Fibroblast of skin of abdomen (primary cell): ENCODE measurements at places on chromosomes 2 and 18.

DNA sequence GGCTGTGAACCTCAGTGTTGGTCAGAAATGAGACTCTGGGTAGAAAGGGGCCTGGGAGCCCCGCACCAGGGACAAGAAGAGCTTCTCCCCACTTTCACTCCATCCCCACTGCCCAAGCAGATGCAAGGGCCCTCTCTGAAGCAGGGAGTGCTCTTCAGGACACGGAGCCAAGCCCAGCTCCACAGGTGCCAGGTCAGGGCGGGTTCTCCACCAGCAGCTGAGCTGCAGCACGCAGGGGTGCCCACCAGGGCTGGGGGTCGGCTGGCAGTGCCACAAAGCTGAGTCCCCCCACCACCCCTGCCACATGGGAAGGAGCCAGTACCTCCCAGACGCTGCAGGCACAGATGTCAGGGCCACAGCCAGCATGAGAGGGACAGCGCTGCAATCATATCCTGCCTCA, 106.2 kb downstream of the INHBB start:
- no peak for DNase-seq

GRCh38 chr2:114316532-114317300, 125.7 kb upstream of the DPP10 start:
- no peak for DNase-seq

DNA sequence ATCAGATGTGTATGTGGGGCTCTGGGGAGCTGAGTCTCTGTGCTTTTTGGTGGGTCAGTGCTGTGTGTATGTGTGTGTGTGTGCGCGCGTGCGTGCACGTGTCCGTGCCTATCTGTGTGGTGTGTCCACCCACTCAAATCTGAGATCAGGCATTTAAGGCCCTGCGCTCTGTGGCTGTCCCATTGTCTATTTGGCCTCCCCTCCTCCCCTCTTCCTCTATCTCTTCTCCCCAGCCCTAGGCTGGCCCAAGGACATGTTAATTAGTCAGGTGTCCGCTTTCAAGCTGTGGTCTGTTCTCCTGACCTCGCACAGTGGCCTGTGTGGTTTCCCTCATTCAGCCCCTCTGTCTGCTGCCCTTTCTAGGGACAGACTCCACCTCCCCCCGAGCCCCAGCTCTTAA, 136.4 kb downstream of the DYSF start:
- DNase-seq: no peak

DNA sequence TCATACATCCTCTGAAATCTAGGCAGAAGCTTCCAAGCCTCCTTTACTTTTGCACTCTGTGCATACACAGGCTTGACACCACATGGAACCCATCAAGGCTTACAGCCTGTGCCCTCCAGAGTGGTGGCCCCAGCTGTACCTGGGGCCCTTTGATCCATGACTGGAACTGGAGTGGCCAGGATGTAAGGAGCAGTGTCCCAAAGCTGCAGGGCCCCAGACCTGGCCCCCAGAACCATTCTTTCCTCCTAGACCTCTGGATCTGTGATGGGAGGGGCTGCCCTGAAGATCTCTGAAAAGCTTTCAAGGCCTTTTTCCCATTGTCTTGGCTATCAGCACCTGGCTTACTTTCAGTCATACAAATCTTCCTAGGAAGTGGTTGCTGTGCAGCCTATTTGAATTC, 63.1 kb upstream of the NOL4 start:
- no peak for DNase-seq

DNA sequence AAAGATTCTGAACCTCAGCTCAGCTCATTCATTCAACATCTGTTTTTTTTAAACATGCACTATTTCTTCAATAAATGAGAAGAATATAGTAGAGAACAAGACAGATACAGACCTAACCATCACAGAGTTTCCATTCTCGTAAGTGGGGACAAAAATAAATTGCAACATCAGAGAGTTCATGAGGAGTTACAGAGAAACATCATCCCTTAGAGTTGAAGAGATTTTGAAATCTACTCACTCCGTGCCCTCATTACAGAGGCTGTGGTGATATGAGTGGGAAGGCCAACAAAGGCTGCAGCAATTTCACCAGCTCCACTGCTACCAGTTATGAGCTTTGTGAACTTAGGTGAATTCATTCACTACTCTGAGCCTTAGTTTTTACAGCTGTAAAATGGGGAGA, 399.3 kb downstream of the BCL11A start:
- no peak for DNase-seq

DNA sequence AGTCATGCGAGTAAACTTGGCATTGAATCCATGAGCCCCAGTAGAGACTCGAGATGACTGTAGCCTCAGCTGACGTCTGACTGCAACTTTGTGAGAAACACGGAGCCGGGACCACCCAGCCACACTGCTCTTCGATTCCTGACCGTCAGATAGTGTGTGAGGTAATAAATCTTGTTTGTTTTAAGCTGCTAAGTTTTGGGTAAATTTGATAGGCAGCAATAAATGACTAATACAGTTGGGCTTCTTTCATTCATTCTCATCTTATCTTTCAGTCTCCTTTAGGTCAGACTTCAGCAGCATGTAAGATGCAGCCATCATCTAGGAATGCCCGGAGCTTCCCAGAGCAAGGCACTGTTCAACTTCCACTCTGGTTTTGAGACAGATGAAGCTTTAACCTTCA, 8.0 kb upstream of the KLHL29 start:
- peak; percentile 29 for DNase-seq
